Mesendoderm (in vitro differentiated cells): ENCODE measurements at places on chromosomes 2 and 18.

DNA sequence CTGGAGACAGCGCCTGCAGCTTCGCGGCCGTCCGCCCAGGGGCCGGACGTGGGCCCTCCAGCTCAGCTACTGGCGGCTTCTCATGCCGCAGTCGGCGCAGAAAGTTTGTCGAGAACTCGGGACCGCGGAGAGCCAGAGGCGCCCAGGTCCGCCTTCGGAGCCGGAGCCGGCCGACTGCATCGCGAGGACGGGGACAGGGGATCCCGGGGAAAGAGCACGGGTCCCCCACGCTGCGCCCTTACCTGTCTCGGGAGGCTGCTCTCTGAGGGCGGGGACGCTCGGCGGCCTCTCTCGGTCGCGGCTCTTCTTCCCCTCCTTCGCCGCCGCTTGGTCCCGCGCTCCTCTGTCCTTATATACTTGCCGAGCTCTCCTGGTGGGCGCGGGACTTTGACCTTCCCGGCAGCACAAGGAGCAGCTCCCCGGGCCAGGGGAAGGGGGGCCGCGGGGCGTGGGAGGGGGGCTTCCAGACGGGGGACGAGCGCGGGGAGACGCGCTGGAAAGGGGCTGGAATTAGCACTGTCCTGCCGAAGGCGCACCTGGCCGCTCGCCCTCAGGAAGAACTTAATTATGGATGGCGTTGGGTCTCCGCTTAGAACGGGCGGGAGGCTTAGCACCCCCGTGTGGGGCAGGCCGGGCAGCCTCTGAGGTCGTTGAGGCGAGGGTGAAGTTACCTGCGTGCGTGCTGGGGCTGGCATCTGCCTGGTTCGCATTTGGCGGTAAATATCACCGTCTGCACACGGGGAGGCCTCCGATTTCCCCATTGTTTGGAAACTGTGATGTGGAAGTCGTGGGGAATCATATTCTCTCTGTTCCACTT lies at the start of gene POMC:
Gene POMC (minus strand): TSS at position 325 of the 817 bp plus-strand sequence. CDS start 3,808 bp downstream, outside the sequence.
- peak; percentile 63 for DNase-seq

GRCh38 chr2:48380208-48380607 lies 149.7 kb upstream of the STON1 start:
- no peak for DNase-seq

- no peak for DNase-seq
Measured at GRCh38 chr18:59182673-59183072, 37.3 kb upstream of the GRP start.

GRCh38 chr2:201263779-201264178 lies 3.4 kb downstream of the CASP8 start:
- DNase-seq: no peak

- peak; percentile 52 for DNase-seq
Measured at GRCh38 chr2:238238766-238239542, 884 bp downstream of the HES6 start.

- no peak for DNase-seq
Measured at GRCh38 chr2:6787376-6787775, 78.3 kb downstream of the CMPK2 start.

- peak; percentile 39 for DNase-seq
Measured at GRCh38 chr2:12547566-12548170, 169.1 kb upstream of the TRIB2 start.
